ENCODE measurements at places on chromosomes 13 and 19. TPM values are rescaled to one million over a fixed set of nuclear protein-coding genes. Genes with fewer than 3 reads are reported as not detected.

Gene ADM5
- 3.5 TPM for total RNA-seq

Gene MAP3K10
- 32.9 TPM for total RNA-seq

Gene JAK3
- 120 TPM for total RNA-seq

GRCh38 chr19:46357846-46358583, 11.1 kb downstream of the PPP5C start:
- no peak for DNase-seq

DNA sequence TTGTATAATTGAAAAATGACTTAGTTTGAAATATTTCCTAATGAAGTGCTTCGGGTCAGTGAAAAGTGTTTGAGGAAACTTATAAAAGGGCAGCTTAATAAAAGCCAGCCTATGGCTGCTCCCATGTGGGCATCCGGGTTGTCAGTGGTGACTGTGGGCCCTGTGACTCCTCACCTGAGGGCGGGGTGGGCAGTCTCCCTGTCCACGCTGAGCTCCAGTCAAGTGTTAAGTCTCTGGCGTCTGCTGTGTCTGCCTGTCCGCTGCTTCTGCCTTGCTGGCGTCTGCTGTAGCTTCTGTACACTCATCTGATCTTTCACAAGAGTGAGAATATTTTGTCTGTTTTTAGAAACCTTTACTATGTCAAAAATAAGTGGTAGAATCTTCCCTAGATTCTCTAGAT, 7.1 kb downstream of the LAMP1 start:
- no peak for DNase-seq

DNA sequence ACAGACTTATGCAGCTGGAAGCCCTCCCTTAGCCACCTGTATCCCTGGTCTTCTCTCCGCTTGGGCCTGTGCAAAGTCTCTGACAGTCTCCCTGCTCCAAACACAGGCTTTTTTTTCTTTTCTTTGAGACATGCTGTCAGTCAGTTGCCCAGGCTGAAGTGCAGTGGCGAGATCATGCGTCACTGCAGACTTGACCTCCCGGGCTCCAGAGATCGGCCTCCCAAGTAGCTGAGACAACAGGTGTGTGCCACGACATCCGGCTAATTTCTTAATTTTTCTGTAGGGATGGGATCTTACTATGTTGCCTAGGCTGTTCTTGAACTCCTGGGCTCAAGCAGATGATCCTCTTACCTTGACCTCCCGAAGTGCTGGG, 1.6 kb downstream of the MZF1 start:
- no peak for DNase-seq

DNA sequence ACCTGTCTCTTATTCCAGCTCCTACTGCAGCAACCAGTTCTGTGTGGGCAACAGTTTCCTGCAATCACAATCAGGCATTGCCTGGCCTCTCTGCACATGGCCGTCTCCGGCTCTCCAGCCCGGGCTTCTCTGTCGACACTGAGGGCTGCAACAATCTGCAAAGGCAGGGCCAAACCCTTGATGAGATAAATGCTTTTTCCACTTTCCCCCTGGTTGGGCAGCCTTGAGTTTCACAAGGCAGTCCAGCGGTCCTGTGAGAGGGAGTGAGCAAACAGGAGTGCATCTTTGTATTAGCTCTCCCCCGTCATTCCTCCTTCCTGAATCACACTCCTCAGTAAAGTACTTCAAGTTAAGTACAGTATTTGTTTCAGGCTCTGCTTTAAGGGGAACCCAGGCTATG, 40.7 kb upstream of the VWA8 start:
- no peak for DNase-seq

DNA sequence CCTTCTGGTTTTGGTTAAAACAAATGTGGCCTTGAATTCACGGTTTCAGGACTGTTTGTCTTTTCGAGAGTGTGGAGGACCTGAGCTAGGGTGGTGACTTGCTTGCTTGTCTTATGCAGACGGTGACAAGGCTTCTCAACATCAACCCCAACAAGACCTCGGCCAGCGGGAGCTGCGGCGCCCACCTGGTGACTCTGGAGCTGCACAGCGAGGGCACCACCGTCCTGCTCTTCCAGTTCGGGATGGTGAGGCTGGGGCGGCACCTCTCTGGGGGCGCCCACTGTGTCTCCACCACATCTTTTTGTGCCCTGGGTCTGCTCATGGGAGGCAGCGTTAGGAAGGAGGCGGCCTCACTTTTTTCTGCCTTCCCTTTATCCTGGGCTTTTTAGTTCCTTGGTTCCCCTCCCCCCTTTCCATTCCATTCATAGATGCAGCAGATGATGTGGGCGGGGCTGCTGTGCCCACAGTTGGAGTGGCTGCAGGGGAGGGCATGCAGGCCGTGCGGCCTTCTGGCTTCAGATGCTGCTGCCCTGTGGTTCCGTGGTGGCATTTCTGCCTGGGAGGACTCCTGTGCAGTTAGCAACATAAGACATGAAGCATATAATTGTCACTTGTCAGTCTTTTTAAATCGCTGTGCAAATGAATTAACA, 23.3 kb downstream of the LAMP1 start:
- no peak for DNase-seq

GRCh38 chr13:45243077-45243476, 42.2 kb upstream of the KCTD4 start:
- no peak for DNase-seq

DNA sequence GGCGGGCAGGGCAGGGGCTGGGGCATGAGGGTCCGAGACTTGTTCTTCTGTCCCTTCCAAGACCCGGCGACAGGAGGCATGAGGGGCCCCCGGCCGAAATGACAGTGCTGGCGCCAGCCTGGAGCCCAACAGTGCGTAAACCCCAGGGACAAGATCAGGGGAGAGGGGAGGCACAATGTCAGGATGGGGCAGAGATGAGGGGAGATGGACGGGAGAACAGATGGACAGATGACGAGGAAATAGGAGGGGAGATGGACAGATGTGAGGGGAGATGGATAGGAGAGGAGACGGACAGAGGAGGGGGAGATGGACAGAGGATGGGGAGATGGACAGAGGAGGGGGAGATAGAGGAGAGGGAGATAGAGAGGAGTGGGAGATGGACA, 518 bp downstream of the FLT3LG start:
- no peak for DNase-seq

All from T-cell (primary cell).